ENCODE measurements at places on chromosomes 4 and X.

DNA sequence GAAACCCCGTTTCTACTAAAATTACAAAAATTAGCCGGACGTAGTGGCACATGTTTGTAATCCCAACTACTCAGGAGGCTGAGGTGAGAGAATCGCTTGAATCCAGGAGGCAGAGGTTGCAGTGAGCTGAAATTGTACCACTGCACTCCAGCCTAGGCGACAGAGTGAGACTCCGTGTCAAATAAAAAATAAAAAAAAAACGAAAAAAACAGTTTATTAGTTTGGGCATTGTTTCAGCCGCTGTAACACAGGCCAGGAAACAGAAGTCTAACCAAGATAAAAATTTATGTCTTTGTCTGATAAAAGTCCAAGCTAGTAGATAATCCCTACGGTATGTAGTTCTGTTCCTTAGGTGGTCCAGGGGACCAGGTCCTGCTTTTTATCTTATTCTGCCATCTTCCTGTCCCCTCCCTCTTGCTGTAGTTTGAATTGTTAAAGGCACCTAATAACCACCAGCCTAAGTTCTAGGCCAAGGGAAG, 21.4 kb downstream of the USO1 start:
- no peak for DNase-seq

- no peak for DNase-seq
These were observed 186.6 kb downstream of the SOX3 start for GRCh38 chrX:140318296-140318695.

GRCh38 chrX:144006811-144007210, 122.9 kb downstream of the UBE2NL start:
- no peak for DNase-seq

DNA sequence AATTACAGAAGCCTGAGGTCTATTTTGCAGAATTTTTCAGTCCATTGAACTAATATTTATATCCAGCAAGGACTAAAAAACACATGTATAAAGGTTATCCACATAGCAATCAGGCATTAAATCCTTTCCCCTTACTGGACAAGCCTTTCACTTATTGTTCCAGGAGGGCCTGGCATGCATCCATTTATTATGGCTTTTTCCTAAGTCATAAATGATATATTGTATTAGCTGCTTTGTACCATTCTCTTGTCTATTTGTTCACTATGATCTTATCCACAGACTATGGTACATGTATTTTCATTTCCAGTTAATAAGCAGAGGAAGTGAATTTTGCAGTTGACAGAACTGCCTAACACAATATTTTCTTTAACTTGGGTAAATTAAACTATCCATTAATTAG, 105.4 kb upstream of the ANK2 start:
- DNase-seq: no peak

DNA sequence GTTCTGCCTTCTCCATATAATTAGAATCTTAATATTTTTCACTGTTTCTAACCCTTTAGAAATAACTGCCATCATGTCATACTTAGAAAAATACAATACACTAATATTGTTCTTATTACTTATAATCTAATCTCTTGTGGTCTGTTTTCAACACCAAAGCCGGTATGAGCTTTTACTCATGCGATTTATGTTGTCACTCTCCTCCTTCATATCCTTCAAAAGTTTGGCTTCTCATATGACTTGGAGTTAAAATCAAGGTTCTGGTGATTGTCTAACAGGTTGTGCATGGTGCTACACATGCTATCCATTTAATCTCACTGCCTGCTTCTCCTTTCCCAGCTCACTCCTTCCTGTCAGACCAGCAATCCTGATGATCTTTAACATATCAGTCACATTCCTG, 1392.9 kb downstream of the ARAP2 start:
- no peak for DNase-seq

- DNase-seq: no peak
These were observed 421.1 kb downstream of the PCDH7 start for GRCh38 chr4:31141095-31141831.

- DNase-seq: no peak
These were observed 122.9 kb upstream of the GATB start for GRCh38 chr4:151883747-151884146.

GRCh38 chrX:136936183-136936549, 55.6 kb upstream of the RBMX start:
- no peak for DNase-seq

DNA sequence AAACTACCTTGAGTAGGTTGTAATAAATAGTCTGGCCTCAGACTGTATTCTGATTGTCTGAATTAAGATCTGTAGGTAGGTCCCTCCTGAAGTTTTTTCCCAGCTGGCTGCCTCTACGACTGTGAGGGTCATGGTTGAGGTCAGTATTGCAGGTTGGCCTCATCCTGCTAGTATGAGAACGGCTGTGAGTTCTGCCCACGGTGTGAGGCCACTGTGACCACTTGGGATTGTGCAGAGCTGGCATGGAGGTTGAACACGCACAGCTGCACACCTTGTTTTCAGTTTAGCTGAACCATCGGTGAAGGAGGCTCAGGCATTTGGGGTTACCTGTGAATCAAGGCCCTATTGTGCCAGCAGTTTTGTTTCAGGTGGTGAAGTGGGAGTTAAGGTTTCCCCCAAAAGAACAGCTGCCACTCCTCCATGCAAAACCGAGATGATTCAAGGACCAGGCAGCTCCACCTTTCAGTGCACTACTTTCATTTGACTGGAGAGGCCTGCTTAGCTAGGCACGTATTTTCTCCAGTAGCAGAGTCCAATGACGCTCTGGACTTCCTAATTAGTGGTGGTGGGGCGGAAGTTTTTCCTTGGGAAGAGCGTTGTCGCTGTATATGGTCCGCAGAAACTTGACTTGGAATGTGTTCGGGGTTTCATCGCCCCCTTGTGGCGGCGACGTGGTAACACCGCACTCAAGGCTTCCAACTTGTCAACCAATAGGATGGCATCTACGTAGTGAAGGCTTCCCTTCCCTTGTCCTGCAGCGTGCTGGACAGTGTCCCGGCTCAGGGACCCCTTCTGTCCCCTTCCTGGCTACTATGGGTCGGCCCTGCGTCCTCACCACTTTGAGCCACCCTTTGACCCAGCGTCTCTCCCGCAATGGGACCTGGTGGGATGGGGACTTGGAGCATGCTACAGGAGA, 13.8 kb downstream of the CMC4 start:
- no peak for DNase-seq

DNA sequence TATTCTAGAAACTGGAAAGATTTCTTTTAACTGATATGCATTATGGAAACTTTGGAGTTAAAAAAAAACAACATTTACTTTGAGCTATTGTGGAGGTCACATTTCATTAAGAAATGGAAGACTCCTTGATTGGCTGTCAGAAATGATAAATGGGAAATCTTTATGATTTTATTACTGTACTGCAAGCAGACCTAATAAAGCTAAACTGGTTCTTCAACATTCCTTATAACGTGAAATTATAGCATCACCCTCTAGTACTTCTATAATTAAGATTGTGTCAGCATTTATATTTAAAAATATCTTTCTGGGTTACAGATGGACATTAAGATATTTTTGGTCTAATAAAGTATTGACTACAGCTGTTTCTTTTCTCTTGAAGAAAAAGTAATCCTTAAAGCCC, 213.8 kb upstream of the PACRGL start:
- no peak for DNase-seq

DNA sequence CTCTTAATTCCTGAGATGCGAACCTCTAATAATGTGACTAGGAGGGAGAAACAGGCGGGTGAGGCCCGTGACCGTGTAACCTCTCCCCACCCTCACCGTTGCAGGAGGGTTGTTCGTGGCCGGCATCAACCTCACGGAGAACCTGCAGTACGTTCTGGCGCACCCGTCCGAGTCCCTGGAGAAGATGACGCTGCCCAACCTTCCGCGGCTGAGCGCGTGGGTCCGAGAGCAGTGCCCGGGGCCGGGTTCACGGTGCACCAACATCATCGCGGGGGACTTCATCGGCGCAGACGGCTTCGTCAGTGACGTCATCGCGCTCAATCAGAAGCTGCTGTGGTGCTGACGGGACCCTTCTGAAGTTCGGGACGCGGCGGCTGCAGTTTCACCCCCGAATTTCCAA, 17.8 kb downstream of the PLCXD1 start:
- no peak for DNase-seq

DNA sequence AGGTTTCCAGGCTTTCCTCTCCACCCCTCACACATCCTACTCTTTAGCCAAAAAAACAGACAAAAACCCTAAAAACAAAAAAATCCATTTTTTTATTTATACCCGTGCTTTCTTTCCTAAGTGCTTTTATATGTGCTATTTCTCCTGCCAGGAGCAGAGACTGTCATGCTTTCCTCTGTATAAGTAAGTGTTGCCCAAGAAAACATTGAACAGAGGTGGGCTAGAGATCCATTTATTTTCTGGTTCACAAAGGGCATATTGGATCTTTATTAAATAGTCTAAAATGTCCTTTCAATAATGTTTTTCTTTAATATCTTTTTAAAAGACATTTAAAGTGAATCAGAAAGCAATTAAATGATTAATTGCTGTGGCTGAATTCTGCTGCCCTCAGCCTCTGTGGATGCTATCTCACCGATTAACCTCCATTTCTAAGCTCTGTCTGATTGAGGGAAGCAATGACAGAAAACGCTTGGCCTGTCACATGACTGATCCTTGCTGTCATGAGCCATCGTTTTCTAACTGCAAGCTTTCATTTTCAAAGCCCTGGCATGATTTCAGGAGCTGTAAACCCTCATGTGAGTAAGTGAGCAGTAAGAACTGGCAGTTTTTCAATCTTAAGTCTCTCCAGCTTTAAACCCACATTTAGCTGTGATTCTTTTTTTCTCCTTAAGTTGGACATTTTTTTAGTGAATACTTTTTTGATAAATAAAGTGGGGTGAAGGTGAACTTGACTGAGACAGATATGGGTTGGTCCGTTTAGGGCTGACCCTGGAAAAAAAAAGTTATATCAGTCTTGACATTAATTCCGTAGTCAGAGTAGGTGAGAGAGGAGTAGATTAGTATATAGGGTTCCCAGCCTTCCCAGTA, 180.7 kb upstream of the PGRMC2 start:
- DNase-seq: no peak

- DNase-seq: no peak
These were observed 96.5 kb downstream of the SYTL5 start for GRCh38 chrX:38102875-38103274.

GRCh38 chr4:55866290-55866907, 13.0 kb downstream of the EXOC1 start:
- no peak for DNase-seq

- no peak for DNase-seq
These were observed 162.1 kb downstream of the EPHA5 start for GRCh38 chr4:65508168-65508567.

GRCh38 chr4:123017636-123018395, 95.4 kb upstream of the NUDT6 start:
- no peak for DNase-seq

- no peak for DNase-seq
These were observed 63.5 kb downstream of the SHROOM3 start for GRCh38 chr4:76498550-76498949.

GRCh38 chr4:93016350-93016749, 712.6 kb downstream of the GRID2 start:
- DNase-seq: no peak

GRCh38 chr4:13921805-13922204, 294.3 kb upstream of the BOD1L1 start:
- no peak for DNase-seq

DNA sequence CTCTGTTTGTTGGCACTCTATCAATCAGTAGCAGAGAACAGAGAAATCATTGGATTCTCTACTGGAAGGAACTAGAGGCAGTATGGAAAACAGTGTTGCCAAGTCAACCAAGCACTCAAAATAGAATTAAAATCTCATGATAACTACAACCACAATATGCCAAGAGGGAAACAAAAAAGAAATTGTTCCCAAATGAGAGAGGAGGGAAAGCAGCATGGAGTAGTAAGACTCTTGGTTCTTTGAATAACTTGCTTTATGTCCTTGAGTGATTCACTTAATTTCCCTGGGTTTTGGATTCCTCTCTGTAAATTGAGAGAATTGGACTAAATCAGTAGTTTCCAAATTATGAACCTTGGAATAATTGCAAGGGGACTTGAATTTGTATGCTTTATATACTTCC, 285.5 kb upstream of the ANKRD50 start:
- no peak for DNase-seq

- no peak for DNase-seq
These were observed 12.2 kb downstream of the XPNPEP2 start for GRCh38 chrX:129750971-129751370.

- DNase-seq: no peak
These were observed 56.1 kb downstream of the SLC9A6 start for GRCh38 chrX:136041254-136041812.

GRCh38 chr4:77800483-77801259, 18.5 kb downstream of the CNOT6L start:
- no peak for DNase-seq

- DNase-seq: no peak
These were observed 34.1 kb upstream of the GAB1 start for GRCh38 chr4:143302536-143302935.

DNA sequence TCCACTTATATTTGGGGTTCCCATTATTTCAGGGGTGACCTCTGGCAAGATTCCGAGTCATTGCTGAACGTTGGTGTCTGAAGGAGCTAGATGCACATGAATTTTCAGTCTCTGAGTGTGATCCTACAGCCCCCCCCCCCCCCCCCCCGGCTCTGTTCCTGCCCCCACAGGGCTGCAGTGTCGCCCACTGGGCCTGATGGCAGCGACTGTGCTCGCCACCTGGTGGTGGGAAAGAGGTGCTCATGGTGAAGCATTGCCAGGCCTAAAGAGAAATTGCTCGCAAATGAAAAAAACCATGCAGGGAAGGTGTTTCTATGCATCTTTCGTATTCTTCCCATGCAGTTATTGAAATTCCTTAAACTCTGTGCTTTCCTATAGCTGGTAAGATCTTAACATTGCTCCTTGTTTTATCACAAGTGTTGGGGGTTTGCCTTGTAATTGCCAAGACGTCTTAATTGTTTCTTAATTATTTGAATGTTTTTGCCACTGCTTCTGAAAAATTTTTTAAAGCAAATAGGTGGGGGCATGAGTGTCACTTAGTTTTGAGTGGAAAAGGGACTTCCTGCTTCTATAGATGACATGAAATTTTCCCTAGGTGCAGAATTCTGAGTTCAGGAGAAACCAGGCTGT, 63.2 kb downstream of the CLDN22 start:
- no peak for DNase-seq

GRCh38 chrX:129091097-129091496, 432.2 kb downstream of the SMARCA1 start:
- no peak for DNase-seq

- DNase-seq: no peak
These were observed 14.0 kb upstream of the GPKOW start for GRCh38 chrX:49137492-49137891.
